CD4-positive, alpha-beta T cell (primary cell): ENCODE measurements at places on chromosomes 5 and 9.

DNA sequence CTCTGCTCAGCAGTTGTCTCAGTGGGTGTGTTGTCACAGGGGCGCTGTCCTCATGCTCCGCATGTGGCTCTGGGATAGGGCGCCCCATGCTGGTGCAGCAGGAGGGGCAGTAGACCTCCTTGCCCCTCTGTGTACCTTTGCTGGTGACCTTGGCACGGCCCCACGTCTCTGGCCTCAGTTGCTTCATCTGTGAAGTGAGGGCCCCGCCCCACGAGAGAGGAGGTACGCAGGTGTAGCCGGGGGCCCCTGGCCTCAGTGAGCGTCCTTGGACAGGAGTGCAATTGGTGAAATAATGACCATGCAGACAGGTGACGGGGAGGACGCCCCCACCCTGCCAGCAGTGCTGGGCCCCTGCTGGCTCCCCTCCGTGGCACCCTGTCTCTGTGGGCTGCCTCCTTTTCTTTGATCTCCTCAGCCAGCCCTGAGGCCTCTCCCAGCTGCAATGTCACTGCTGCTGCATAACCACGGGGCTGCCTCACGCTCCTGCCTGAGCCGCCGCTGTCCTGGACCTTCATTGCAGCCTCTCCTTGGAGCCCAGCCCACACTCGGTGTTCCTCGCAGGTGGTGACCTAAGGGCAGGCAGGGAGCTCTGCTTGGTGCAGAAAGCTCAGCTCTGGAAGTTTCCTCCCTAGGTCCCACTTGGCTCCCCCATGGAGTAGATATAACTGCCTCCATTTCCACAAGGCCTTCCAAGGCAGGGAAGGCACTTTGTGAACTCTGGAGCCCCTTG, 57.3 kb downstream of the PHF2 start:
- DNase-seq, result no peak

DNA sequence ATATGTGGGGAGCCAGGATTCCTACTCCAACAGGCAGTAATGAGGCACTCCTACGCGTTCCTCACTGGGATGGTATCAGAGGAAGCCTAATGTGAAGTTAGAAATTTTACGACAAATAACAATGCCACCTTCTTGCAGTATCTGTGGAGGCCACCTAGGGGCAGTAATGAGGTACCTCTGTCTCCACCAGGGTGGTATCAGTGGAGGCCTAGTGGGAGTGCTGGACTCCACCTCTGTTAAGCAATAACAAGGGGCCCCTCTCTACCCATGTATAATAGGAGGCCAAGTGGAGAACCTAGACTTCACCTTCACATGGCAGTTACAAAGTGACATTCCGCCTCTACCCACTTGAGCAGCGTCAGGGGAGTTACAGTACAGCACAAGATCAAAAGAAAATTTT, 147.9 kb downstream of the PLPPR1 start:
- DNase-seq, result no peak

- no peak for DNase-seq
These were observed 73.7 kb downstream of the ZNF462 start for GRCh38 chr9:106936680-106937079.

DNA sequence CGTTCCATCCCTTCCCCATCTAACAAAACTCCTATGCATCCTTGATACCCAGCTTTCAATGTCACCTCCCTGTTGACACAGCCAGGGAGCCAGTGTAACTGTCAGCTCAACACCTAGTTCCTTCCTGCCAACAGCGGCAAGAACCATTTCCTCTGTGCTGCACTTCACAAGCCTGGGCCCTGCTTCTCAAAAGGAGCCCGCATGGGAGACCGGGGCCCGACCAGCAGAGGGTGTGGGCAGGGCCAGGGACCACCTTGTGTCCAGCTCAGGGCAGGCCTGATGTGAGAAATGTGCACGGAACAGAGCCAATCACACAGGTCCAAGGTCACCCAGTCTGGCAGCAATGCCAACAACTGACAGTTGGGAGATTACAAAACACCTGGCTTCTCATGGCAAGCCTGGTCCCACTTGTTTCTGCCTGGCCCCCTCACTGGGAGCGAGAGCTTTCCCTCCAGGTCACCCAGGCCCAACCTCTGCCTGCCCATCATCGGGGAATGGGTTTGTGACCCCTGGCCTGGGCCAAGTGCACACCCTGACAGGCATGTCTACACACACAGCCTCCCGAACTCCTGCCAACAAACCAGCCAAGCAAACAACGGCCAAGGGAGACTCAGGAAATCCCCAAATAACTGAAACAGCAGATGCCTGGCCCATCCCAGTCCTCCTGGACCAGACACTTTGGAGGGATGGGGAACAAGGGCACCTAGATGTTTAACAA, 3.1 kb downstream of the RNF44 start:
- DNase-seq, result peak; percentile 43

DNA sequence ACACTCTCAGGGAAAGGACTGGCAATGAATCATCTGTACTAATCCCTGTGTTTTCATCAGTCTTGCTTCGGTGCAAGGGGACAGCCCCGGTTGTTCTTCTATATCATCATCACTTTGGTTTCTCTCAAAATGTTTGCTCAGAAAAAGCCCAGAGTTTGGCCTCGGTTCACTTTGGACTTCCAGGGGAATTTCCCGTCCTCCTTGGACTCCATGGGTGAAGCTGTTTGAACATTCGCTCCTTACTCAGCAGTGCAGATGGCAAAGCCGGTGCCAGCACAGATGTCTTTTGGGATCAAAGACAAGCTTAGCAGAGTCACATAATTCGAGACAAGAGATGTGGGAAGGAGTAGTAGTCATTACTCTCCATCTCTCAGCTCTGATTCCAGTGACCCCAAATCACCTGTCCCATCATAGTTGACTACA, 69.8 kb upstream of the TNFSF8 start:
- no peak for DNase-seq

- DNase-seq, result no peak
These were observed 59.4 kb downstream of the ZNF354C start for GRCh38 chr5:179119415-179120170.

DNA sequence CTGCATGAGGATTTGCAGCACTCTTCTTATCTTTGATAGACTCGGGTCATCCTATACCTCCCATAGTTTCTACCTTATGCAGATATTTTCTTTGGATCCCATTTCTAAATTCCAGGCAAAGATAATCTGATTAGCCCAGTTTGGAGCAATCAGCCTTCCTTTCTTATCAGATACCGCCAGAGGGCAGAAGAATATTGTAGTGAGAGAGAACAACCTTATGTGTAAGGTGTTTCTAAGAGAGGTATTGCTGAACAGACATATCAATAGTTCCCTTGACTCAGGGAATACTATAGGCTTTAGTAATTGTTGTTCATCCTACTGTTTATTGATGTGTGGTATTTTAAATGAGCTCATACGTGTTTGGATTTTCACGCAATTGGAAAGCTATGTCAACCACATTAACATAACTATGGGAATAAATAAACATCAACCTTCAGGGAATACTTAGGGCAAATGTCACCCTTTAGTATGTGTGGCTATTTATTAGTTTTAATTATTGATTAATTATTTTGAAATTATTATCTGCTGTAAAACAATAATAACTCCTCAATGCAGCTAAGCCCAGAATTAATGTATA, 1435.2 kb upstream of the CDH9 start:
- no peak for DNase-seq

GRCh38 chr9:116933251-116933650, 246.1 kb downstream of the TRIM32 start:
- DNase-seq, result no peak

DNA sequence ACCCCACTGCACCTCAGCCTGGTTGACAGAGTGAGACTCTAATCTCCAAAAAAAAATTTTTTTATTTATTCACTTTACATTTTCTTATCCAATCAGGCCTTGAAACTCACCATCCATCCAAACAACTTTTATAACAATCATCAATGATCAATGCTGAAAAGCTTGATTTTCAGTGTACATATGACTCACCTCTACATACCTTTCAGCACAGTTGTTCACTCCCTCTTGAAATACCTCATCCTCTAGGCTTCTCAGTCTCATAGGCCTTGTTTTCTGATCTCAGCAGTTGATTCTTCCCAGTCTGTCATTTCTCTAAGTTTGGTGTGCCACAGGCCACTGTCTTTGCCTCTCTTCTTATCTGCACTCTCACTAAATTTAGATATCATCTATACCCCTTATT, 36.2 kb downstream of the GRIN3A start:
- no peak for DNase-seq

DNA sequence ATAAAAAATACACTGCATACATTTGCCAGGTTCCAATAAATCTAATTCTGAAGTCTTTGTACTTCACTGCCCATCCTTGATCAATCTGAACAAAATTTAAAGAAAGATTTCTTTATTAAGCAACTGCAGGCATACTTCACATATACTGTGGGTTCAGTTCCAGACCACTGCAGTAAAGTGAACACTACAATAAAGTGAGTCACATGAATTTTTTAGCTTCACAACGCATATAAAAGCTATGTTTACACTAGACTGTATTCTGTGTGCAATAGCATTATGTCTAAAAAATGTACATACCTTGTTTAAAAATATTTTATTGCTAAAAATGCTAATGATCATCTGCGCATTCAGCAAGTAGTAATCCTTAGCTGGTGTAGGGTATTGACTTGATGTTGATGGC, 52.1 kb downstream of the SSBP2 start:
- DNase-seq, result no peak

DNA sequence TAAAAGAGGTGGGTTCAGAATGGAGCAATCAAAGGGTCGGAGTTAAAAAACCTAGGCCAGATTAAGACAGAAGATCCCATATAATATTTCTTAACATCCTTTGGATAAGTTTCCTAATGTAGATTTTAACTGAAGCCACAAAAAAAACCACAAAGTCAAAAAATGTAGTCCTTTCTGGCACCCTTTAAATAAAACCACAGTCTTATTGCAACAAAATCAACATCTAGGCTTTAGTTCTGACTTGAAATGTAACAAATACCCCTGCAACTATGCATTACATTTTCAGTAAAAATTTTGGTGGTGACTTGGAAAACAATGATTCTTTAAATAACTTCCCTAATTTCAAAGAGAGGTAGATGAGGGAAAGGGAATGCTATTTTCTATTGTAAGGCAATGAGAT, 109.2 kb downstream of the PSAT1 start:
- DNase-seq, result no peak
